Spleen (tissue), 13 donors: ENCODE measurements at places on chromosomes 2 and 18. TPM values are rescaled to one million over a fixed set of nuclear protein-coding genes. Genes with fewer than 3 reads are reported as not detected.

Gene SPDYA
- total RNA-seq: 1.1 TPM

GRCh38 chr2:217826520-217826919 lies 176.3 kb downstream of the TNS1 start:
- H3K27me3 ChIP-seq: no peaks in the 10 kb centered on the region
- no peak overlapping the region for H3K4me3 ChIP-seq

DNA sequence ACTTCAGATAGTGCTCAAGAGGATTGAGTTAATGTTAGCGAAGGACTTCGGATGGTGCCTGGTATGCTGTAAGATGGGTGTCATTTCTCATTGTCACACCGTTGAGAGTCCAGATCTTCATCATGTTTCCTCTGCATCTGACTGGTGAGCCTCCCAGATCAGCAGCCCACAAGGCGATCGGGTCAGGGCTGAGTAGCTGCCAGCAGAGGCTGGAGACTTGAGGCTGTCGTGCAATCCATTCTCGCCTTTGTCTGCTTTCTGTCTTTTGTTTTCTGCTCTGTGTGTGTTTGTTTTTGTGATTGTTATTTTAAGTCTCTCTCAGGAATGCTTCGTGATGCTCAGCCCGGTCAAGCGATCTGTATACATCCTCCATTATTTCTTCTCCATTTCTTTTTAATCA lies 95.8 kb downstream of the TGOLN2 start:
- H3K27me3 ChIP-seq: no peaks in the 10 kb centered on the region
- H3K4me3 ChIP-seq: no peak overlapping the region
- H3K36me3 ChIP-seq: no peaks in the 10 kb centered on the region
- no peaks in the 10 kb centered on the region for H3K4me1 ChIP-seq

DNA sequence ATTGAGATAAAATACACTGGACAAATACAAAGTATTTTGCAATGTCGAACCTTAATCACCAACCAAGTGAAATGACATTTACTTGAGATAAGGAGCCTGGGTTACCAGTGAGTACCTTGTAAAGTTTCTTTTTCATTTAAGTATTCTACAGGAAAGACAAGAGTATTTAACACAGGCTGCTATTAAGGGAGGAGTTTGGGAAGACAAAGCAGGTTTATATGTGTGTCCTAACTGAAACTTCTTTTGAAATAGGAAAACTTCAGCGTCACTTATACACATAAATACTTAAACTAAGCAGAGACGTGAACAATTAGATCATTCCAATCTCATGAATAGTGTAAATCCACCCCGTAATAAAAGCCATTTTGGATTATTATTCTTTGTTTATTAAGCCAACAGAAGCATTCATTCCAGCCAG lies 126.7 kb upstream of the CYP26B1 start:
- H3K36me3 ChIP-seq: no peaks in the 10 kb centered on the region
- no peak overlapping the region for H3K4me3 ChIP-seq
- H3K27me3 ChIP-seq: no peaks in the 10 kb centered on the region
- DNase-seq: no peak
- H3K4me1 ChIP-seq: no peaks in the 10 kb centered on the region

DNA sequence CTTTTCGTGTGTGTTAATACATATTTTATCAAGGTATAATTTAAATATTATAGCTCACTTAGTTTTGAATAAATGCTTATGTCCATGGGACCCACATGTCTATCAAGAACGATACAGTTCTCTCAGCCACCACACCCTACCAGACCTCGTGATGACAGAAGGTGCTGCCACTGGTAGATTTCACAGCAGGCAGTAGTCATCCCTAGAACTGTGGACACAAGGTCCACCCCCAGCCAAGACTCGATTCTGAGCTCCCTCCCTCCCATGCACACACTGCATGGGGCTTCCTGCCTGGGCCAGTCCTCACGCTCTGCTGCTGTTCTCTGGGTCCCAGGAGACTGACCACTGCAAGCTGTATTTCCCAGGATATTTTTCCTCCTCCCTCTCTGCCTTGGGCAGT lies 26.5 kb upstream of the CREB1 start:
- H3K4me3 ChIP-seq: no peak overlapping the region
- H3K4me1 ChIP-seq: peaks cover 57% of the 10 kb centered on the region
- peak overlapping the region; percentile 63 for H3K27ac ChIP-seq
- no peak for DNase-seq
- H3K36me3 ChIP-seq: no peaks in the 10 kb centered on the region

DNA sequence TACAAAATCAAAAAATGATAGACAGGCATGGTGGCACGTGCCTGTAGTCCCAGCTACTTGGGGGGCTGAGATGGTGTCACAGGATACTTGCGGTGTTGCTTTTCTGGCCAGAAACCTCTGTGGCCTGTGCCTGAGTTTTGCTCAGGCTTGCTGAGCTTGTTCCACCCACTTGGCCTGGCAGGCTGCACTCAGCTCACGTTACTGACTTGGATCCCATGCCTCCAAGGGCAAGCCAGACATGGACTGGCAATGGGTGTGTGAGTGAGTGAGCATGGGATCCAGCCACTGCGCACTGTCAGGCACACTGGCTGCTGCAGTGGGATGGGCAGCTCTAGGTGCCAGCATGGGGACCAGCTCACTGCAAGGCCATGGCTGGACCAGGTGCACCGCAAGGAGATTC lies 67.9 kb downstream of the NCAPH start:
- H3K27ac ChIP-seq: no peak overlapping the region
- peaks cover 23% of the 10 kb centered on the region for H3K4me1 ChIP-seq
- H3K4me3 ChIP-seq: no peak overlapping the region
- H3K36me3 ChIP-seq: no peaks in the 10 kb centered on the region
- H3K27me3 ChIP-seq: no peaks in the 10 kb centered on the region

DNA sequence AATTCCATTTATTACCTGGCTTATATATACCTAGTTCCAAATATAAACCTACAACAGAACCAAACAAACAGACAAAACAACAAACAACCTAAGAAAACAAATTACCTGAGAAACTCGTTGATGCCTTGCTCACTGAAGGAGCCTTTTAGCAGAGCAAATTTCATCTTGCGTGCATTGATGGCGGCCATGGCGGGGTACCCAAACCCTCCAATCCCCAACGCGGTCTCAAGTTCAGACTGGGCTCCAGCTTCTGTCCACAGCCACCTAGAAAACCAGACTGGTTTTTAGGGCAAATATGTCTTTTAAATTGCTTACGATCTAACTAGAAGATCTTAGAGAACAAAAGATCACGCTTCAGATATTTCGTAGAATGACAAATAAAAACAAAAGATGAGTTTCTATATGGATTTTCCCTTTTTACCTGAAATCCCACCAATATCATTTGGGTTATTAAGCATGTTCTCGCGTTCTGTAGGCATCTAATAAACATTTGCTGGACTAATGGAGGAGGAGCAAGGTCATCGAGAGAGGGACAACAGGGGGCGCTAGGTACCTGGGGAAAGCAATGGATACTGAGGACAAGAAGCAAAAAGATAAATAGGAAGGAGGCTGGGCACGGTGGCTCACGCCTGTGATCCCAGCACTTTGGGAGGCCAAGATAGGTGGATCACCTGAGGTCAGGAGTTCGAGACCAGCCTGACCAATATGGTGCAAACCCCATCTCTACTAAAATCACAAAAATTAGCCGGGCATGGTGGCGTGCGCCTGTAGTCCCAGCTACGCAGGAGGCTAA lies 25.2 kb downstream of the PDIA6 start:
- no peak overlapping the region for H3K27ac ChIP-seq
- no peaks in the 10 kb centered on the region for H3K27me3 ChIP-seq
- no peak overlapping the region for H3K4me3 ChIP-seq
- no peaks in the 10 kb centered on the region for H3K4me1 ChIP-seq
- peak; percentile 70 for DNase-seq

GRCh38 chr2:121210691-121211090 lies 74.3 kb downstream of the TFCP2L1 start:
- no peak overlapping the region for H3K27ac ChIP-seq
- no peak overlapping the region for H3K4me3 ChIP-seq
- H3K4me1 ChIP-seq: no peaks in the 10 kb centered on the region
- H3K36me3 ChIP-seq: no peaks in the 10 kb centered on the region
